ENCODE measurements at places on chromosomes 6 and 20. TPM values are rescaled to one million over a fixed set of nuclear protein-coding genes. Genes with fewer than 3 reads are reported as not detected.

CALHM5 gene
- 0.34 TPM for total RNA-seq

FGD2 gene
- 0.68 TPM for total RNA-seq

OR2H1 gene
- total RNA-seq = not detected

ENPP3 gene
- not detected for total RNA-seq

RHAG gene
- not detected for total RNA-seq

OR2J3 gene
- not detected for total RNA-seq

PGC gene
- total RNA-seq = not detected

TRIM15 gene
- not detected for total RNA-seq

PI16 gene
- total RNA-seq = not detected

OPN5 gene
- not detected for total RNA-seq

VSX1 gene
- total RNA-seq = not detected

NOL4L gene
- total RNA-seq = 31.4 TPM

NFATC2 gene
- 2.9 TPM for total RNA-seq

PNPLA1 gene
- total RNA-seq = not detected

CPNE5 gene
- total RNA-seq = 0.13 TPM

C20orf204 gene
- total RNA-seq = 0.21 TPM

SERAC1 gene
- total RNA-seq = 9.2 TPM

ZNF391 gene
- total RNA-seq = 4.4 TPM

HCK gene
- 0.34 TPM for total RNA-seq

GMEB2 gene
- 14.4 TPM for total RNA-seq

MTG2 gene
- total RNA-seq = 19.5 TPM
